Adrenal gland (tissue), 19 donors: ENCODE measurements at places on chromosomes 6 and 20.

DNA sequence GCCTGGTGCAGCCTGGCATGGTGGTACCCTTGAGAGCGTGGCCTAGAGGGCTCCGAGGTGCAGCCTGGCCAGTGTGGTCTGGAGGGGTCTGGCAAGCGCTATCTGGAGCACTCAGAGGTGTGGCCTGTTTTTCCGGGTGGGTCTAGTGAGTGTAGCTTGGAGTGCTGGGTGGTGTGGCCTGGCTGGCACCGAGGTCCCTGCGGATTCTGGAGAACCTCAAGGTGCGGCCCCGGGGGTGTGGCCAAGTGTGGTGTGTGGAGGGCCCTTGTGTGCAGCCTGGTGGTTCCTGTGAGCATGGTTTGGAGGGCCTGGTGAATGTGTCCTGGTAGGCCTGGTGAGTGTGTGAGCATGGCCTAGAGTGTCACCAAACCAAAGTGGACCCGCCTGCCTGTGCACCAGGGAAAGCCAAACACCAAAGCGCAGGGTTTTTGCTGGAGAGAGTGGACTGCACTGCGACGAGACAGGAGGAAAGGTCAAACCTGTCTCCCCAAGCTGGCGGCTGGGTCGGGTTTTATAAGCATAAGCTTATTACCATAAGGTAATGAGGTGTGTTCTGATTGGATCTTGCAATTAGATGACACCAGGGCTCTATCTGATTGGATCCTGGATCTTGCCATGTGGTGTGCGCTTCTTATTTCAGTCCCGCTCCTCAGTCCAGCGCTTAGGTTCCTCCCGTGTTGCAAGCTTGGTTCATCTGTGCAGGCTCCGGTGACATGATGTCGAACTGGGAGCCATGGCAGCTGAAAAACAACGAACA is 35.7 kb downstream of the IGF2R start:
- no peak for DNase-seq

DNA sequence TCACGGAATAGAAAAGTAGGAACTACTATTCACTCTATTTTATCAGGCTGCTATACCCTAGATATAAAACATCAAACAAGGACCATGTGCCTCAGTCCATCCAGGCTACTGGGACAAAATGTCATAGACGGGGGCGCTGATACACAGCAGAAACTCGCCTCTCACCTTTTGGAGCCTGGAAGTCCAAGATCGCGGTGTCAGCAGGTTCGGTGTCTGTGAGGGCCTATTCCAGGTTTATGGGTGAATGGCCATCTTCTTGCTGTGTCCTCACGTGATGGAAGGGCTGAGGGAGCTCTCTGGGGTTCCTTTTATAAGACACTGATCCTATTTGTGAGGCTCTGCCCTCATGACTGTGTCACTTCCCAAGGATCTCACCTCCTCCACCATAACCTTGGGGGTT is 89.5 kb downstream of the DLL1 start:
- DNase-seq = no peak

DNA sequence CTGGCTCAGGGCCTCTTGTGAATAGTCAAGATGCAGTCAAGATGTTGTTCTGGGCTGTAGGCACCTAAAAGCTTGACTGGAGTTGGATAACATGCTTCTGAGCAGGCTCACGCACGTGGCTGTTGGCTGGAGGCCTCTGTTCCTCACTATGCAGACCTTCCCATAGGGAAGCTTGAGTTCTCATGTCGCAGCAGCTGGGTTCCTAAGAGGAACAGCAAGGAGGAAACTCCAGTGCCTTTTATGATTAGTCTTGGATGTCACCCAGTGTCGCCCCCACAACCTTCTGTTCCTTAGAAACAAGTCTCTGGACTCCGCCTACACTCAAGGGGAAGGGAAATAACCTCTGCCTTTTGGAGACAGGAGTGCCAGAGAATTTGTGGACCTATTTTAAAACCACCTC is 210.7 kb downstream of the BCAS1 start:
- peak; percentile 47 for DNase-seq

DNA sequence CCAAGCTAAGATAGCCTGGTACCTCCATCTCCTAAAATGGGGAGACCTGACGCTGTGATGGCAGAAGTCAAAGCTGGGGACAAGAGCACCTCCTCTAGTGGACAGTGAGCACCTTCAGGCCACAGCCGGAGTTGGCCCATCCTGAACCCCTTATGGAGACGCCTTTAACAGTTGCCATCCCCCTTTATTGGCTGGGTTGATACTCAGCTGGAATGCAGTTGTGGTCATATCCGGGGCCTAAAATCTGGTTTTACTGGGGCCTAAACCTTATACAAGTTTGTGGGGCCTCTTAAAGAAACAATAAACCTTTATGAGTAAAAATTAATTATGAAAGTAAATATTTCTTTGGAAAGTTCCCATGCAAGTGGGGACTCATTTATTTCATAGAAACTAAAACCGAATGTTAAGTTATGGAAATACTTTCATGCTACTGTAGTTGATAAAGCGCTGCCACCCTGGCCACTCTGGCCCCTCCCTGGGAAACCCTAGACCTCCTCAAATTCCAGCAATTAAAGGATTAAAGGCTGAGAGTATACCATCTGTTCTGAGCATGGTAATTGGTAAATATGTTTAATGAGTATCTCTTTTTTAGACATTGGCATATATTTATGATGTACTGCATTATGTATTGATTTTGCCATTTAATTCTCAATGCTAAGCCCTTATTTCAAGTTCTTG is 95.1 kb upstream of the SASH1 start:
- DNase-seq = no peak

DNA sequence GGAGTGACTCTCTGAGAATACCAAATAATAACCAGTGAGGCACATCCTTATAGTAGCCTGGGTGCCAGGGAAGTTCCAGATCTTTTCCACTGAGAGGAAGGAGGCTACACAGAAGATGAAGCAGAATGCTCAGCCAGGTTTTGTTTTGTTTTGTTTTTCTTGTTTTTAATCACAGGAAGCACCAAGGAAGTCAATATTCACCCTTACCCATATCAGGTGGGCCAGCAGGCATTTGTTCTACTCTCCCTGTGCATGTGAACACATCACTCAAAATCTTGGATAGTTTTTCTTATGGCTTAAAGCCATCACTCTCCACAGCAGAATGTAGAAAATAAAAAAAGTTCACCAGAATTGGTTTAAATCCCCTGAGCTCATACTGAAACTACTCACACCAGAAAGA is 10.5 kb downstream of the SLC17A1 start:
- DNase-seq = no peak

DNA sequence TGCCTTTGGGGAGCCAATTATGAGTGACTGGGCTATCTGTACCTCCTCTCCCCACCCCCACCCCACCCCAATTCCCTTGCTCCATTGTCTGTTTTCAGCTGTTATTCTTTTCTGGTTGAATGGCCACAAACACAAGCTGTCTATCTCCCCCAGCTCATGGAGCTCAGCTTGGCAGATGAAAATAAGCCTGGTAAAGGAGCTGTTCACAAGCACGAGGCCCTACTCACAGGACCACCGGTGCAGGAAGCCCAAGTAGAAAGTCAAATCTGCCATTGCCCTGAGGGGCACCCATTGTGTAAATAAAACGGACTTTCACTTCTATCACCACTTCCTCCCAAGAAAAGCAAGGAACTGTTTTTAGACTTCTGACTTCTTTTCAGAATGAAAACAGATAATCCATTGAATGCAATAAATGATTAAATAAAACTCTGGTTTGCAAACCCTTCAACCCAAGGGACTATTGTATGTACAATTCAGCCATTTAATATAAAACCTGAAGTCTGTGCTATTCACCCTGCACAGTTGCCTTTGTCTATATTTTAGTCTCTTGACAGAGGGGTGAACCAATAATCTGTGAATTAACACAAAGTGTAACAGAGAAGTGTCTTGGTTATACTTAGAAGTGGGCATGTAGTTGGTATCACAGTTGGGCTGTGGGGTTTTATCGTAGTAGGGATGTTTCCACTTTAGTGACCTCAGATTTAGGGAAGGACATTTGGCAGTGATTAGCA is 27.7 kb downstream of the RIPOR2 start:
- no peak for DNase-seq

GRCh38 chr6:152351110-152351509 is 286.1 kb downstream of the SYNE1 start:
- no peak for DNase-seq

GRCh38 chr6:147770221-147770620 is 261.7 kb downstream of the SAMD5 start:
- DNase-seq = no peak

GRCh38 chr20:48364688-48365421 is 462.9 kb downstream of the PREX1 start:
- DNase-seq = no peak

DNA sequence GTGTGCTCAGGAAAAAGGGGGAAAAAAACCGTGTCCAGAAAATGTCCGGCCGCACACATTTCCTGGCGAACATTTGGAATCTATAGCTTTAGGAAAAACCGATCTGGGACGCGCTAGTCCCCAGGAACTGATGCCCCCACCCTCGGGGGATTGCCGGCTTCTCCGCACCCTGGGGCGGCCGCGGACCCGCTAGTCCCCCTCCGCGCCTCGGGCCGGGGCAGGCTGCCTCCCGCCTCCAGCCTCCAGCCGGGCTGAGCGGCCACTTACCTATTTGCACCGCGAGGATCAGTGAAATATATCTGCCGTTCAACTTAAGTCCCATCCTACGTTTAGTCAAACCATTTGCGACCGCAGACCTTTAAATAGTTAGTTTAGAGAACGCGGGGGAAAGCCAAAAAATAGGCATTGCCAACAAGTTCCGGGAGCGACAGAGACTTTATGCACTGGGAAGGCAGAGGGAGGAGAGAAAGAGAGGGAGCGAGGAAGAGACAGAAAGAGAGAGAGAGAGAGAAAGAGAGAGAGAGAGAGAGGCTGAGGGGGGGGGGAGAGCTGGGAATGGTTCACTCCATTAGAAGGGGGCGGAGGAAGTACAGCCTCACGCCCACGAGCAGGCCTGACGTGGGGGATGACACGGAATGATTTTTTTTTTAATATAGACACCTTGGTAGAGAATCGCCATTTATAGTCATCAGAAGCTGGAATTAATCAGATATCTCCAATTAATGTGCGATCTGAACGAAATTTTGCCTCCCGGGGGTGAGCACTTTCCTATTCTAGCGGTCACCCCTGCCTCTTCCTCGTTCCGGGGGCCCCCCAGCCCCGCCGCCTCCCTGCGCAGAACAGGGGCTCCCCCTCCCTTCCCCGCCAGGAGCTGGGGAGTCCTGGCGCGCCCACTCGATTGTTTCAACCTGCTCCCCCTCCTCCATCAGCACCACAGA is at the start of gene NRN1:
TSS of gene NRN1 (minus strand) at position 498 of the 938 bp plus-strand sequence. CDS start at position 322, 176 bp downstream.
- no peak for DNase-seq

- no peak for DNase-seq
These were observed 331.0 kb downstream of the HAO1 start for GRCh38 chr20:7609251-7609650.
